MCF 10A (cell line): ENCODE measurements at places on chromosomes 3 and 15. TPM values are rescaled to one million over a fixed set of nuclear protein-coding genes. Genes with fewer than 3 reads are reported as not detected.

- no peak overlapping the region for H3K27ac ChIP-seq
- H3K4me1 ChIP-seq, result no peaks in the 10 kb centered on the region
- H3K36me3 ChIP-seq, result no peaks in the 10 kb centered on the region
- no peak for DNase-seq
- peaks cover 28% of the 10 kb centered on the region for H3K27me3 ChIP-seq
These were observed 177.9 kb downstream of the MINAR1 start for GRCh38 chr15:79610021-79610420.

- no peak for DNase-seq
- H3K36me3 ChIP-seq, result peaks cover 97% of the 10 kb centered on the region
- peaks cover 7% of the 10 kb centered on the region for H3K4me1 ChIP-seq
These were observed 31.0 kb downstream of the TRPM7 start for GRCh38 chr15:50655555-50655954.

GRCh38 chr15:99564221-99565048 is 1.3 kb upstream of the MEF2A start:
- no peak overlapping the region for H3K4me3 ChIP-seq
- H3K27me3 ChIP-seq, result no peaks in the 10 kb centered on the region
- no peaks in the 10 kb centered on the region for H3K36me3 ChIP-seq
- no peak for DNase-seq
- H3K27ac ChIP-seq, result no peak overlapping the region

GRCh38 chr15:95715906-95716656 is 614.4 kb upstream of the NR2F2 start:
- DNase-seq, result no peak
- no peak overlapping the region for H3K4me3 ChIP-seq

DNA sequence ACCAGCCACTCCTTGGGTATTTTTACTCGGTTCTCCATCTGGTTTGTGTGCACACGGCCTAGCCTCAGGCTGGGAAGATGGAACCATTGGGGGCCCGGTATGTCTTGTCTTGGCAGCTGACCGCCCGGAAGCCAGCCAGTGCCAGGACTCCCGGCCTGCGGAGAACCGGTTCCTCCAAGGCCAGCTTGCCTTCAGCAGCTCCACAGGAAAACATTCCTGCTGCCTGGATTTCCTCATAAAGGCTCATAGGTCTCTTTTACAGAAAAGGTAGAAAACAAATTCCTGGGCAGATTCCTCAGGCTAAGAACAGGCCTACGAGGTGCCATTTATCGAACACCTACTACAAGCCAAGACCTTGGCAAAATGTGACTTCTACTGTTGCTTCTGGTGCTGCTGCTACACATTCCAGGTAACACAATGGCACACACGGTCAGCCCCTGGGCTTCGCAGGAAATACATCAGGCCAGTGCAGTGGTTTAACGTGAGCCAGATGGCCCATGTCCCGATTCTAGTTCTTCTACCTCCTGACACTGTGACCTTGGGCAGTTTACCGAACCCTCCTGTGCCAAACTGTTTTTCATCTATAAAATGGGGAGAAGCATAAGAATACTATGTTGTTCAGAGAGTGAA is 141.8 kb downstream of the OPA1 start:
- no peaks in the 10 kb centered on the region for H3K36me3 ChIP-seq
- H3K27me3 ChIP-seq, result no peaks in the 10 kb centered on the region
- DNase-seq, result no peak

STRIT1 gene
- total RNA-seq, result not detected in 2 replicates

DNA sequence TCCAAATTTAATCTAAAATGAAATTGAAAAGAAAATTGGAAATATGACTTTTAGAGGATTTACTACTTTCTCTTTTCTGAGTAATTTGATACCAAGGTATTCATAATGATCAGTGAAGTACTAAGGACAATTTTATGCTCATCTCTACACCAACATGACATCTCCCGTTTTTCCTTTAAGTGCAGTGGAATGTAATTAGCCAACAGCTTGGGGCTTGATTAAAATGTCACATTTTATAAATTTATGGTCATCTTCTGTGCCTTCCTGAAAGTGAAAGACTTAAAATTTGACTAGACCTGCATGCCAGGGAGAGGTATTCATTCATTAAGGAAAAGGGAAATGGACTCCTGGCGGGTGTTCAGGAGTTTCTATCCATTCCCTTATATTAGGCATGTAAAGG is 228.2 kb upstream of the CNTN3 start:
- no peak overlapping the region for H3K4me3 ChIP-seq
- H3K36me3 ChIP-seq, result peaks cover 7% of the 10 kb centered on the region
- no peak overlapping the region for H3K27ac ChIP-seq
- no peaks in the 10 kb centered on the region for H3K27me3 ChIP-seq
- DNase-seq, result no peak

DNA sequence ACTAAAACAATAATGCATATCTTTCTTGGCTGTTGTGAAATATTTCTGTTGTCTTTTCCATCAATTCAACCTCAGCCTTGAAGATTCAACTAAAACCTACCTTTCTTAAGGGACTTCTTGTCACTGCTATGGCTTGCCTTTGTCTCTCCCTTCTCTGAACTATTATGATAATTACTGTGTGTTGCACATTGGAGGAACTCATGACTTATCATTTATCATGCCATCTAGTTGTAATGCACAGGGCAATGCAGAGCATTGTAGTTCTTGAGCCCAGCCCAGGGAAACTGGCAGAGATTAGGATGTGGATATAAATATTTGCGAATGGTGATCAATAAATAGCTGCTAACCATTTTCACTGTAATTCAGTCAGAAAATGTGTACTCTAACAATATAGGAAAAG is 427.1 kb upstream of the FRG2C start:
- no peaks in the 10 kb centered on the region for H3K36me3 ChIP-seq
- no peak for DNase-seq
- H3K27me3 ChIP-seq, result no peaks in the 10 kb centered on the region
- H3K4me3 ChIP-seq, result no peak overlapping the region
- H3K27ac ChIP-seq, result no peak overlapping the region

TOMM70 gene
- 55.1 and 58.2 TPM in 2 replicates for total RNA-seq

GRCh38 chr15:39792025-39792843 is 9.6 kb upstream of the FSIP1 start:
- no peak for DNase-seq
- no peaks in the 10 kb centered on the region for H3K36me3 ChIP-seq
- no peak overlapping the region for H3K4me3 ChIP-seq

DNA sequence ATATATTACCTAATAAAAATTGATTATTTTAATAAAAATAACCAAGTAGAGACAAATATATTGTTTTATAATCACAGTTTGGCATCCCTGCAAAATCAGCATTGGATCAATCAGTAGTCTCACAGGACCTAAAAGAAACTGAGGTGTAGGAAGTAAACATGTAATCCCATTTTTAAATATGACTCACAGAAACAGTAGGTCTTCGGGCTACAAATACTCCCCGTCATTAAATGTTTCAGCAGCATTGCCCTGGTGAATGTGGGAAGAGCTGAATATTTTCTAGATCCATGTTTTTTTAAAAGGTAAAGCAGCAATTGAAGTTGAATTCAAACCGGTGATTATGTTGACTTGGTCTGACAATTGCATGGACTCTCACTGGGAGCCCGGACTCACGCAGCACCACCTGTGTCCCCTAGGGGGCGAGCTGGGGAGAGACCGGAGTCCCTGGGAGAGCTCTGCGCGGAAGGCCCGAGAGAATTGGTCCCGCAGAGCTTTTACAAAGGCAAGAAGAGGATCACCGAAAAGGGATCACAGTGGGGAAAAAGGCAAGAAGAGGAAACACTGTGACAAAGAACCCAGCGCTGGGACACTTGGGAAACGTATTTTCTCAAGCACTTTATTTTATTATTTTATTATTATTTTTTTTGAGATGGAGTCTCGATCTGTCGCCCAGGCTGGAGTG is 17.2 kb upstream of the USP3 start:
- H3K27ac ChIP-seq, result peak overlapping the region; percentile 23
- H3K4me1 ChIP-seq, result peaks cover 24% of the 10 kb centered on the region
- H3K4me3 ChIP-seq, result no peak overlapping the region
- no peaks in the 10 kb centered on the region for H3K27me3 ChIP-seq
- no peaks in the 10 kb centered on the region for H3K36me3 ChIP-seq

- no peak for DNase-seq
- peaks cover 6% of the 10 kb centered on the region for H3K4me1 ChIP-seq
- peak overlapping the region; percentile 32 for H3K27ac ChIP-seq
These were observed 101.8 kb upstream of the AADACL2 start for GRCh38 chr3:151631946-151632345.

DNA sequence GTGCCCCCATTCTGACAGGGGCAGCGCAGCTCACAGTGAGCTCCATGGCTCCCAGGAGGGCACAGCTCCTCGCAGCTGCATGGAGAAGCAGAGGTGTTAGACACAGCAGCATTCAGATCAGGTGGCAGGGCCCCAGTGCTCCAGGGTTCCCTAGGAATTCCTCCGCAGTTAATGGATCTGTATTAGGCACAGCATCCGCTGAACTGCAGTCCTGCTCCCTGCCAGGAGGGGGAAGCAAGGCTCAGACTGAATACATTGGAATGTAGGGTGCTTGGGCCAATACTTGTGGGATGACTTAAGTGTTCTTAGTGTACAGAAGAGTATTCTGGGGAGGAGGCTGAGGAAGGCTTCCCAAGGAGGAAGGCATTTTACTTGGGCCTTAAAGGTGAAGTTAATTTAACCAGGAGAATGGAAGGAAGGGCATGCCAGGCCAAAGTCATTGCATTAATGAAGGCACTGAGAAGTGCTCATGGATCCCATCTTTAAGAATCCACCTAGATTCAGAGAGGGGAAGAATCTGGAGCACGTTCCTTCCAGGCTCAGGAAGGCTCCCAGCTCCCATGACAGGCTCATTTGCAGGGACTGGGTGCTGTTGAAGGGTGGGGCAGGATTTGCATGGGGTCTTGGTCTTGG is 111.6 kb downstream of the RAB11A start:
- DNase-seq, result peak; percentile 75
- H3K27me3 ChIP-seq, result peaks cover 35% of the 10 kb centered on the region
- H3K4me3 ChIP-seq, result no peak overlapping the region
- no peaks in the 10 kb centered on the region for H3K36me3 ChIP-seq
- no peak overlapping the region for H3K27ac ChIP-seq
- H3K4me1 ChIP-seq, result no peaks in the 10 kb centered on the region

GRCh38 chr15:37220949-37221670 is 120.8 kb upstream of the MEIS2 start:
- no peak overlapping the region for H3K27ac ChIP-seq
- H3K4me3 ChIP-seq, result no peak overlapping the region

DNA sequence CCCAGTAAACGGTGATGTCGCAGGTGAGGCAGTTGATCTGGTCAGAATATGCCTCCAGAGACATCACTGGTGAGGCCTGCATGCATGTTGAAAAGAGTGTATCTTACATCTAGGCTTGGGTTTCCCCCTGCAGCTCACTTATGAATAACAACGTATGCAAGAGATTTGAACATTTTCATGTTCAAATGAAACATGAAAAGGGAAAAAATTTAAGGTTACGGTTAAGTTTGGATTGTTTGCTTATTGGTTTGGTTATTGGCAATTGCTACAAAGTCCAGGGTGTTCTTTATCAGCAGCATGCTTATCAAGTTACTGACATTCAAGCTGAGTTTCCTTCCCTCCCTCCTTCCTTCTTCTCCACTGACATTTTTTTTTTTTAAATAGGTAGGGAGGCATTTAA is 123.2 kb downstream of the IGF1R start:
- no peak for DNase-seq
- H3K36me3 ChIP-seq, result no peaks in the 10 kb centered on the region
- no peak overlapping the region for H3K27ac ChIP-seq
- no peak overlapping the region for H3K4me3 ChIP-seq

DNA sequence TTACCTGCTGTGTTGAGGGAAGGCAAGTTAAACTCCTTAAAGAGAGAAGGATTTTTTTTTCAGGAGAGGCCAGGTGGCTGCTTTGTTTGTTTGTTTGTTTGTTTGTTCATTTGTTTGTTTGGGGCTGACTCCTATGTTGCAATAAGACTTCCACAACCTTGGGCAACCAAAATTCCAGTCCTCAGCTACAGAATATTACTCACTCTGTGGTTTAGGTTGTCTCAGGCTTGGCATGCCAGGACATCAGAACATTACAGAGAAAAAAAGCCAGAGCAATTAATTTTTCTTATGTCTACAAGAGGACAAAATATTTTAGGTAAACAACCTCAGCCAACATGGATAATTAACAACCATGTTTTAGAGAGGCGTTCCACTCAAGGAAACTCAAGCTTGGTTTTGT is 156.7 kb upstream of the ATP11B start:
- H3K27me3 ChIP-seq, result no peaks in the 10 kb centered on the region
- H3K4me3 ChIP-seq, result no peak overlapping the region
- peak; percentile 69 for DNase-seq
- peaks cover 30% of the 10 kb centered on the region for H3K4me1 ChIP-seq

ADAMTS7 gene
- total RNA-seq, result 10.7 and 10.8 TPM in 2 replicates

DNA sequence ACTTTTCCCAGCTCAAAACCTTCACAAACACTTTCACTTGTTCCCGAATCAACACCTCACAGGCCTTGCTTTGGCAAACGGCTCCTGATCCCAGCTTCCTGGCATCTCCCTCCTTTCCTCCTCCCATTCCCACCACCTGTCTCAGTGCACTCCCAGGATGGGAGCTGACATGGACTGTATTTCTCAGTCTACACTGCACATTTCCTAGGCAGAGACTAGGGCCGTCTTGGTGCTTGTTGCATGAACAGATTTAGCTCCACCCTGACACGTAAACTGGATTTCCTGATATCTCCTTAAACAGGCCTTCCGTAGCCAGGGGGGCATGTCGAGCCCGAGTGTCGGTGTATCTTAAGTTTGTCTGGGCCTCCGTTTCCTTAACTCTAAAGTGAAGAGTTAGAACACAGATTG is 790 bp upstream of the WHAMM start:
- H3K27me3 ChIP-seq, result no peaks in the 10 kb centered on the region
- peaks cover 11% of the 10 kb centered on the region for H3K36me3 ChIP-seq
- peak; percentile 19 for DNase-seq
- peaks cover 22% of the 10 kb centered on the region for H3K4me1 ChIP-seq
- peak overlapping the region; percentile 84 for H3K4me3 ChIP-seq

LINGO1 gene
- not detected in 2 replicates for total RNA-seq

DNA sequence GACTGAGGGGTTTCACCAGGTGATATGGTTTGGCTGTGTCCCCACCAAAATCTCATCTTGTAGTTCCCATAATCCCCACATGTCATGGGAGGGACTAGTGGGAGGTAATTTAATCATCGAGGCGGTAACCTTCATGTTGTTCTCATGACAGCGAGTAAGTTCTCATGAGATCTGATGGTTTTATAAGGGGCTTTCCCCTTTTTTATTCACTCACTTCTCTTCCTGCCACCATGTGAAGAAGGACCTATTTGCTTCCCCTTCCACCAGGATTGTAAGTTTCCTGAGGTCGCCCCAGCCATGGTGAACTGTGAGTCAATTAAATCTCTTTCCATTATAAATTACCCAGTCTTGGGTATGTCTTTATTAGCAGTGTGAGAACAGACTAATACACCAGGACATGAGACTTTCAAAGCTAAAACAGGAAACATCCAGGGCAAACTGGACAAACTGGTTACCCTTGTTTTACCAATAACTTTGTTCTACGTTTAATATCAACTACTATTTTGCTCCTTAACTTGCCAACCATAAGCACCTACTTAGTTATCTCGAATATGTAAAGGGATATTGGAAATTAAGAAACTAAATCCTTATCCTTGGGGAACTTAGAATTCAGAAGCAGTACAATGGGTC is 98.2 kb downstream of the MYH15 start:
- H3K4me1 ChIP-seq, result no peaks in the 10 kb centered on the region
- no peaks in the 10 kb centered on the region for H3K36me3 ChIP-seq
- H3K4me3 ChIP-seq, result no peak overlapping the region
